ENCODE measurements at places on chromosomes 7 and 10.

- DNase-seq = no peak
These were observed 347.9 kb upstream of the MTPN start for GRCh38 chr7:136325027-136325426.

DNA sequence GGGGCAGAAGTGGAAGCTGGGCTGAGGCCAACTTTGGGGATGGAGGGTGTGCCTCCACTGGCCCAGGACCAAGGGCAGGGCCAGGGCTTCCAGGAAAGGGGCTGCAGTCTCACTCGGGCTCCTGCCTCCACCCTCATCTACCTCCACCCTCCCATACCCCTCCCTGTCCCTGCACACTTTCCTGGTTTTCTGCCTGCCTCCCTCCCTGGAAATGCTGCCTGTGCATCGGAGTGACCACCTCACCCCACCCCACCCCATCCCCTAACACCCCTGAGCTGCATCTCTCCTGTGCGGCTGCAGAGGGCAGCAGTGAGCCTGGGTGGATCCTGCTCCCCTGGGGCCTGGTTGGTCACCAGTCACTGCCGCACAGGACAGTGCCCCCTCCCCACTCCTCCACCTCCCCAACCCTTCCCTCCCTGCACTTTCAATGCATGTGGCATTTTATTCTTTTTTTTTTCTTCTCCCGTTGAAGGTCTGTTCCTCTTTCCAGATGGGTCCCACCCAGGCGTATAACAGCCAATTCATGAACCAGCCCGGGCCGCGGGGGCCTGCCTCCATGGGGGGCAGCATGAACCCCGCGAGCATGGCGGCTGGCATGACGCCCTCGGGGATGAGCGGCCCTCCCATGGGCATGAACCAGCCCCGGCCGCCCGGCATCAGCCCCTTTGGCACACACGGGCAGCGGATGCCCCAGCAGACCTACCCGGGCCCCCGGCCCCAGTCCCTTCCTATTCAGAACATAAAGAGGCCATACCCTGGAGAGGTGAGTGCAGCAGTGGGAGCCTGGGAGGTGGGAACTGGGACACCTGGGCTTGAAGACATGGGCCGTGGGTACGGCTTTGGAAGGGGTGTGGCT lies 54.1 kb upstream of the PPIF start:
- DNase-seq = no peak

- DNase-seq = no peak
These were observed 607.9 kb upstream of the MKI67 start for GRCh38 chr10:128734161-128734560.

GRCh38 chr10:83078160-83078559 lies 1061.1 kb upstream of the GHITM start:
- DNase-seq = no peak

DNA sequence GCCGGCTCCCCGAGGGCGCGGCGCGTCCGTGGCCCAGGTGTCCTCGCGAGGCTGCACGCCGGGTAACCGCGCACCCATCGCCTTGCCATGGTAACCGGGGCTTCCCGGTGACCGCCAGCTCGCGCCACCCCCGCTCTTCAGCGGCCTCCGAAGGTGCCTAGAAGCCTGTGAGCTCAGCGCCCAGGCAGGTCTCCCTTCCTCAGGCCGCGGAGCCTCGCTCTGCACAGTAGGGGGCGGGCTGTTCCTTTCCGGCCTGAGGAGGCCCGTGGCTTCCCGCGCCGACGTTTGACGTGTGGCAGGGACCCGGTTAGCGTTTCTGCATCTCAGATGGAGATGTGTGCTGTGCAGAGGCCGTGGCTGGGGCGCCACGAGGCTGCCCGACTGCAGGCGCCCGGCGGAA lies 117.1 kb downstream of the DYNC2I1 start:
- no peak for DNase-seq

Measured in pons (tissue), 1 donor.